ENCODE measurements at places on chromosomes 6 and 20.

GRCh38 chr6:111818539-111819226, 54.6 kb downstream of the FYN start:
- DNase-seq = no peak

GRCh38 chr6:91447081-91447480, 860.2 kb upstream of the MAP3K7 start:
- DNase-seq = no peak

- no peak for DNase-seq
Measured at GRCh38 chr6:47716207-47716606, 17.8 kb downstream of the ADGRF4 start.

DNA sequence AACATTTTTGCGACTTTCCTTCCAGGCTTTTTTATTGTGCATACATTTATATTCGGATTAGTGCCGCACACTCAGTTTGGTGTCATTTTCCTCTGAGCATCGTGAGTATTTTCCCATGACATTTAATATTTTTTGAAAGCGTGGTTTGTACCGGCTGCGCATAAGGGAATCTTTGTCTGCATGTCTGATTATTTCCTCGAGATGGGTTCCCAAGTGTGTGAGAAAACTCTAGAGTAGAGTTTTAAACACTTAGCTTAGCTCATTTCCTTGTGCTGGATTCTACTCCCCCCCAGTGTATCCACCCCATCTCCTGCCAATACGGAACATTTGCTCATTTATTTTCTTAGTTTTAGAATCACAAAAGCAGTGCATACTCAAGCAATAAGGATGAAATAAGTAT, 94.3 kb downstream of the CDC5L start:
- DNase-seq = no peak

DNA sequence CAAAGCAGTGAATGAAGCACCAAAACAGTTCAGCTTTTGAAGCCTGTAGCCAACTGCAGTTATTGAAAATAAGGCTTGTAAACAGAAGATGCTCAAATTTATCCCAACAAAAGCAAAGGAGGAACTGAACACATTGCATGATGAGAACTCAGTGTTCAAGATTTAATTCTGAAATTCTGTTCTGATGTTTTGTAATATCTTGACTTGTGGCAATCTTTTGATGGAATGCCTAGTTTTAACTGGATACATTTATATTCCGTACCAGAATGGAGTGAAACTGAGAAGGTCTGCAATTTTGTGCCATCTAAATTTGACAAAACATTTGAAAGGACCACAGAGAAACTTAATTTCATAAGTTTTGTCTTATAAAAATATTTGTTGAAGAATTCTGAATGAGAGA, 17.5 kb downstream of the FYN start:
- no peak for DNase-seq

GRCh38 chr20:24892931-24893330, 56.1 kb upstream of the CST7 start:
- no peak for DNase-seq

GRCh38 chr6:160931378-160932310, 59.9 kb upstream of the MAP3K4 start:
- DNase-seq = no peak

- DNase-seq = no peak
Measured at GRCh38 chr20:42319252-42320013, 701.3 kb upstream of the CHD6 start.

GRCh38 chr20:36825385-36826104, 50.4 kb upstream of the TLDC2 start:
- peak; percentile 45 for DNase-seq

DNA sequence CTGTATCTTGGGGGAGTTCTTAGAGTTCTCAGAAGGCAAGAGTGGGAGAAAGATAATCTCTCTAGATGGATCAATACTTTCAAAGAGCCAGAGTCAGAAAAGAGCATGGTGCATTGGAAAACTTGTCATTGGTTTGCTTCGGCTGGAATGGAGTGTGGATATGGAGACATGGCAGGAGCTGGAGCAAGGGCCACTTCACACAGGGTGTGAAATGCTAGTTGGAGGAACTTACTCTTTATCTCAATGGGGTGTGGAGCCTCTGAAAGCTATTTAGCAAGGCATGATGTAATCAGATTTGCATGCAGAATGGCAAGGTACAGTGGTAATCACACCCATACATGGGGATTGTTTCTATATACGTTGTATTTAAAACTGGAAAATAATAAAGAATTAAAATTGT, 31.5 kb upstream of the PAQR8 start:
- no peak for DNase-seq

DNA sequence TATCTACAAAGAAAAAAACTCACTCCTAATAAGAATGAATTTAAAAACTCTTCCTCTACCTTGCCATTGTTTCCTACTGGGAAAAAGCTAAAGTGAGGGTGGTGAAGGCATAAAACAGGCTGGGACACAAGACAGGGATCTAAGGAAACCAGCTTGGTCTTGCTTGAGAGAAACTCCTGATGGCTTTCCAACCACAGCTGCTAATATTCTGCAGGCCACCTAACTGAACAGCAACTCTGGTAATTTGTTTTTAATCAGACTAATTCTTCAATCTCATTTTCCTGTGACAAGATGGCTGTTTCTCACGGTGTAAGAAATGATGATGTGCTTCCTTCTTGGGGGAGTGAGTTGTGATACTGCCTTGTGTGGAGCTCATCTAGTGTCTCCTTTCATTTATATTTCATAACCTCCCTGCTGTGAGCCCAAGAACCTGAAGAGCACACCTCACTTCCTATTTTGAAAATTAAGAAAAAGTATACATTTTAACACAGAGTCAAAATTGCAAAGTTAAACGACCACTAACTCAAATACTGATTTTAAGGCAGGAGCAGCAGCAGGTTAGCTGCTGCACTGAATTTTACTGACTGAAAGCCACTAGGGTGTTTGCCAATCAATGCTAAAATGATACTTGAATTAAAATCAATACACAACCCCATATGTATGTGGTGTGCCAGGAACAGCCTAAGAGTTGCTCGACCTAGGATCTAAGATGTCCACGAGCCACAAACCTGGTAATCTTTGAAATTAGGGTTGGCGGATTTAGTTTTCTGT, 58.0 kb downstream of the BACH2 start:
- no peak for DNase-seq

GRCh38 chr20:58086763-58087561, 141.5 kb downstream of the ANKRD60 start:
- DNase-seq = peak; percentile 45

GRCh38 chr20:63612276-63612931, 14.5 kb downstream of the GMEB2 start:
- no peak for DNase-seq

- DNase-seq = peak; percentile 91
Measured at GRCh38 chr6:26553635-26554446, 15.7 kb downstream of the HMGN4 start.

- DNase-seq = no peak
Measured at GRCh38 chr6:90157441-90157840, 139.2 kb downstream of the BACH2 start.

- no peak for DNase-seq
Measured at GRCh38 chr6:150403458-150404246, 34.8 kb downstream of the IYD start.

GRCh38 chr6:84501315-84501714, 263.1 kb downstream of the TBX18 start:
- DNase-seq = no peak

DNA sequence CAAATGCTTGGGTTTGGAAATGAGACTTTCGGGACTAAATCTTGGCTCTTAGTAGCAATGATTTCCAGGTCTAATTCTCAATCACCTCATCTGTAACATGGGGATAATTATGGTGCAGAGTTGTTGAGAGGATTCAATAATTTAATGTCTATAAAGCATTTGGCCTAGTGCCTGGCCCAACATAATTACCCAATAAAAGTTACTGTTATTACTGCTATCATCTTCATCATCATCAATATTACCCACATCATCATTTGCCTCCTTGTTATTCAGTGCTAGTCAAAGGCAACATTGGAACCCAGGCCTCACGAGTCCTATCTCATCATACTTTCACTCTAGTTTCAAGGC, 34.5 kb upstream of the RSPO3 start:
- DNase-seq = no peak

DNA sequence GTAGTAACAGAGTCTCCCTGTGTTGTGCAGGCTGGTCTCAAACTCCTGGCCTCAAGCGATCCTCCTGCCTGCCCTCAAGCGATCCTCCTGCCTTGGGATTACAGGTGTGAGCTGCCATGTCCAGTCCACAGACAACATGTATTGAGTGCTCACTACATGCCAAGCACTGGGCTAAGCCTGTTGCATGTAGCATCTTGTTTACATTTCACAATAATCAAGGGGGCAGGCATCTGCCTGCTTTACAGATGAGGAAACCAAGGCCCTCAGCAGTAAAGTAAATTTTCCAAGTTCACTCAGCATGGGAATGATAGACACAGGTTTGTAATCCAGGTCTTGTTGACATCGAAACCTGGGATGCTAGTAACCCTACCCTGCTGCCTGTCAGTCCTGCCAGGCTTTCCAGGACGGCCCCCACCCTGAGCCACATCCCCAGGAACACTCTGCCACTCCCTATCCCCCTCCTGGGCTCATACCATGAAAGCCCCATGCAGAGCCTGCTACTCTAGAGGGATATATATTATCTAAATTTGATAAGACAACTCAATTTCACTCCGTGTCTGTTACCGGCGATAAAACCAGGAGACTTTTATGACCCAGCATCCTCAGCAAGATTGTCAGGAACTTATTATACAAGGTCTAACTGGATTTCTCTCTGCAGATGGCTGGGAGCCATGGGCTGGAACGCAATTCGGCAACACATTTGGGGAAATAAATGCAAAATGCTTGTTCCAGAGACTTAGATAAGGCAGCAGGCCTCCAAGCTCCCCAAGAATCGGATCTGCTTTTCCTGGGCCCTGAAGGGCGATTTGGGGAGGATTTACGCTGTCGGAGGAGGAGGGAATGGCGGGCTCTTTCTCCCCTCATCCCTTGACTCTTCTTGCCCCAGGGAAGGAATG, 30.4 kb downstream of the CD40 start:
- no peak for DNase-seq

DNA sequence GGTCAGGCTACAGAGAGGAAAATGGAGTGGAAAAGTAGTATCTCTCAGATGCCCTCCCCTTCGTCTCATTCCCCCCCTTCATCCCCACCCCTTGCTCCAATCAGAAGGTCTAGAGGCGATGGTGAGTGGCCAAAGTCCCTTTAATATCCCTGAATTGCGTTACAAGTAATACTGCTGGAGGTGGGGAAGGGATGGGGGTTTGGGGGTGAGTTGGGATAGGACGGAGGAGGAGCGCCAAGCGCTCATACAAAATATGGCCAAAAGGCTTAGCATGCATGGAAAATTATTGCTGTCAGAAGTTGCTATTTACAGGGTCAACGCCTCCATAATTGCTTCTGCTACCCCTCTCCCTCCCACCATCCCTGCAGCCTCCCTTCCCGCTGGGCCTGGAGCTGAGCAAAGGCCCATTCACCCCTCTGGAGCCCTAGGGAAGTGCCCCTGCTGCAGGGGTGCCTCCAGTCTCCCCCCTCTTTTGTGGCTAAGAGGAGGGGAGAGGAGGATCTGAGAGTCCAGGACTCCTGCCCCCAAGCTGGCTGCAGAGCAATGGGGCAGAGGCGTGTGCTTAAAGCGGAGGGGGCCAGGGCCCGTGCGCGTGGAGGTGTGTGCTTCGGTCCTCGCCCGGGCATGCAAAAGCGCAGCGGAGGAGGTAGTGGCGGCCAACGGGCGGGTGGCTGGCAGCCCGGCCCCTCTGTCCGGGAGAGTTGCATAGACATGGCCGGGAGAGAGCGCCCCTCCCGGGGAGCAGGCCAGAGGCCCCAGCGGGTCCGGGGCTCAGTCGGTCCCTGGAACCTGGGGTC, 8.7 kb upstream of the SRXN1 start:
- no peak for DNase-seq

GRCh38 chr6:150681578-150682395, 82.1 kb downstream of the PLEKHG1 start:
- DNase-seq = no peak

GRCh38 chr6:21386744-21387143, 206.8 kb upstream of the SOX4 start:
- no peak for DNase-seq

GRCh38 chr20:39036011-39036410, 73.9 kb downstream of the DHX35 start:
- no peak for DNase-seq

DNA sequence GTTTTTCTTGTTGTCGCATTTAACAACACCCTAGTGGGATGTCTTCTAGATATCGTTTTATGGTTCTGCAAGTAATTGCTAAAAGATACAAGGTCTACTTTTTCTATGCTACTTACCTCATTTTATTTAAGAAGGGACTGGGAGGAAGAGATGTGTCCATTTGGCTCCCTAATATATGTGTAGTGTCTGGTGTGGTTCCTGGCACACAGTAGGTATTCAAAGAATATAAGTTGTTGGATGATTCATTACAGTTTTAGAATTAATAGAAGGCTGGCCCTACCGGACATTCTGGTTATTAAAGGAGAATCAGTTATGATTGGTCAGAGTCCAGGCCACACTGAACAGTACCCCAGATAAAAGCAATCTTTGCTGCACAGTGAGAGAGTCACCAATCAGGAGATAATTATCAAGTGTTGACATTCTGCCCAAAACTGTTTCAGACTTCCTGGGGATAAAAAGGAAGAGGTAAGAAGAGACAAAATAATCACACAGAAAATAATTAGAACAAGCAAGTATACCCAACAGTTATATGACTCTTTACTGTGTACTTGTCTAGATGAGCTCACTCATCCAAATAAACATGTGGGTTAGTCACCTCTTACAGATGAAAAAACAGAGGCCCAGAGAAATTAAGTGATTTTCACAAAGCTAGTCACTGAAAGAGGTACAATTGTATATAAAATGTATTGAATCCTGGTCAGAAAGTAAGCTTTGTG, 7.0 kb downstream of the TMEM244 start:
- DNase-seq = no peak

GRCh38 chr6:21844120-21844917, 250.8 kb downstream of the SOX4 start:
- no peak for DNase-seq

GRCh38 chr6:25411316-25411950, 132.3 kb downstream of the CARMIL1 start:
- no peak for DNase-seq

DNA sequence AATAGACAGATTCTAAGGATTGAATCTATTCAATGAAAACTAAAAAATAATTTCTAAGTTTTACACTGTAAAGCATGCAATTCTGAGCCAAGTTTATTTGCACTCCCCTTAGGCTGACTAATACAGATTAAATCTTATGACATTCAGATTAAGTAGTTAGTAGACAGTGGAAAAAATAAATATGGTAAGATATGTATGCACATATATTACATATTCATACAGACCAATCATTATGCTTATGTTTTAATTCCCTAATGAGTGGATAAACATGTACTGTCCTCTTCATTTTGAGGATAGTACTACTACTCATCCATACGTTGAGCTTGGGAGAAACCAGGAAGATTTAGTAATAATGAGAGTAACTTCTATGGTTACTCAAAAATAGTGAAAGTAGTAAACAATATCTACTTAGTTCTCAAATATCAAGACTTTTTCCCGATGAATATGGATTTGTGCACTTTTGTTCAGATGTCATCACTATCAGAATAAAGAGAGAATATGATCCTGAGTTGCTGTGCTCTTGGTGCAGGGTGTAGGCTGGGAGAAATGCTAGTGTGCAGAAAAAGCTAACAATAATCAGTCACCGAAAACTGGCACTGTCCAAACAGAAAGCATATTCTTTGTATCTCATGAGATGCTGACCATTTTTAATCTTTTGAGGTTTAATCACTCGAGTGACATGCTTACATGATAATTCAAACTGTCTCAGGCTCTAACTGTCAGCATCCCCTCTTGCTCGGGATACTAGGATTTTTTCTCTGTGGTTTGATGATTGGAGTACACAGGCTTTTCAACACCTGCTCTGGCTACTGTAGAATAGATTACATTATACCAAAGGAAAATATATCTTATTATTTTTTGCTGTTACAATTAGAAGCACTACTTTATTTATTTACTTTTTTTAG, 111.6 kb downstream of the EPHA7 start:
- no peak for DNase-seq
